ENCODE measurements at places on chromosomes 2 and 18. TPM values are rescaled to one million over a fixed set of nuclear protein-coding genes. Genes with fewer than 3 reads are reported as not detected.

Gene KCNG2
- not detected for total RNA-seq

Gene PPP1R1C
- total RNA-seq = 1.3 TPM

Gene FLACC1
- total RNA-seq = 0.89 TPM

Gene RAMP1
- total RNA-seq = 6.4 TPM

Gene TNFRSF11A
- 0.13 TPM for total RNA-seq

Gene TTC32
- 4.4 TPM for total RNA-seq

Gene DLX1
- 0.16 TPM for total RNA-seq

Gene UGT1A5
- not detected for total RNA-seq

Gene LIMS4
- total RNA-seq = 3.0 TPM

Gene ALPP
- not detected for total RNA-seq

Gene SIGLEC15
- 29.2 TPM for total RNA-seq

Gene PROKR1
- total RNA-seq = not detected

Gene SIX2
- total RNA-seq = 15.2 TPM

Gene VAMP8
- total RNA-seq = 26.7 TPM

Gene ACTG2
- total RNA-seq = 8.6 TPM

Gene ATP9B
- total RNA-seq = 27.5 TPM

Gene RGPD5
- 3.8 TPM for total RNA-seq

Gene REG3A
- total RNA-seq = not detected

Gene CRYGC
- total RNA-seq = not detected

Gene CCDC121
- 1.3 TPM for total RNA-seq

Gene ANAPC1
- total RNA-seq = 38.3 TPM

Gene CROCC2
- not detected for total RNA-seq

Gene GALNT13
- 0.33 TPM for total RNA-seq

Gene RNF144A
- 11.7 TPM for total RNA-seq

Gene MYO5B
- 24.6 TPM for total RNA-seq

Gene NEURL3
- 0.49 TPM for total RNA-seq

Gene TBR1
- not detected for total RNA-seq

Gene ZNF638
- 37.3 TPM for total RNA-seq

Gene GTF2A1L
- total RNA-seq = 0.13 TPM

Gene SP110
- total RNA-seq = 10.3 TPM

Gene LYG1
- 0.51 TPM for total RNA-seq

Gene RTP5
- not detected for total RNA-seq

Gene PPIG
- total RNA-seq = 11.6 TPM

Gene MBP
- total RNA-seq = 17.1 TPM

Gene THSD7B
- total RNA-seq = 0.13 TPM

Gene UGT1A10
- total RNA-seq = not detected

Gene WIPF1
- total RNA-seq = 6.7 TPM

Gene SERPINB11
- not detected for total RNA-seq

Gene IAH1
- 79.0 TPM for total RNA-seq

Gene PAX8
- total RNA-seq = 118 TPM

Gene PLGLB1
- 0.63 TPM for total RNA-seq

Gene CLEC4F
- not detected for total RNA-seq

Gene RGPD6
- total RNA-seq = 11.2 TPM
